ENCODE measurements at places on chromosomes 12 and 14.

DNA sequence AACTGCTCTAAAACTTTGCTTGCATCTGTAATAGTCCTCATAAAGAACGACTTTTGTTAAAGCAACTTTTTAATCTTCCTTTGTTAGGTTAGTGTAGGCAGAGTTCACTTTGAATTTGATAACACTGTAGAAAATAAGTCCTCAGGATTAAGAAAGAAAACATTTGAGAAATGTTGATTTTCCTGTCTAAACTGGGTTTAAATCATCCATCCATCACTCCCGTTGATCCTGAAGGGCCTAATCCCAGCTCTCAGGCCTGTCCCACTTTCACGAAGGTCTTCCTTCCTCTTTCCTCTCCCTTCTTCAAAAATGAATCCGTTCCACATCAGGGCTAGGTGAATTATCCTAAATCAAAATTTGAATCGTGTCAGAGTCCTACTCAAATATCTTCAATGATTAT lies 36.9 kb downstream of the SLC2A14 start:
- no peak for DNase-seq

DNA sequence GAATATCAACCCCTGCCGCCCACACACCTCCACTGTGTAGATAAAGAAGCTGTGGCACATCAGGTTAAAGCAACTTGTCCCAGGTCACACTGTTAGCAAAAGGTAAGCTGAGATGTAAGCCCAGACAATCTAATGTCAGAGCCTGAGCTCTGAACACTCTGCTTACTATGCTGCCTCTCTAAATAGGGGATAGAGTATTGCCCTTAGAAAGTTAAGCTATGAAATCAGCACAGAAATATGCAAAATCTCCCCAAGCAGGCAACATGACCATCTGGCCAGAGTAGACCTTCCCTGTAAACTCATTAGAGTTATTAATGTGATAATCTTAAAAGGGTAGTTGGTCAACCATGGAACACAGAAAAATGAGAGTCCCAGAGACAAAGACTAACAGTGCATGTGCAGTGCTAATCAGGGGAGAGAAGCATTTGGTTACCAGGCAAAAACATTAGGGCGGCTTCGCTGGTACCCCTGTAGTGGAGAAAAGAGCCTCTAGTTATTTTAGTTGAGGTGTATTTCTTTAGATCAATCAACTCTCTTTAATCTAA lies 171.0 kb downstream of the BTG1 start:
- no peak for DNase-seq

DNA sequence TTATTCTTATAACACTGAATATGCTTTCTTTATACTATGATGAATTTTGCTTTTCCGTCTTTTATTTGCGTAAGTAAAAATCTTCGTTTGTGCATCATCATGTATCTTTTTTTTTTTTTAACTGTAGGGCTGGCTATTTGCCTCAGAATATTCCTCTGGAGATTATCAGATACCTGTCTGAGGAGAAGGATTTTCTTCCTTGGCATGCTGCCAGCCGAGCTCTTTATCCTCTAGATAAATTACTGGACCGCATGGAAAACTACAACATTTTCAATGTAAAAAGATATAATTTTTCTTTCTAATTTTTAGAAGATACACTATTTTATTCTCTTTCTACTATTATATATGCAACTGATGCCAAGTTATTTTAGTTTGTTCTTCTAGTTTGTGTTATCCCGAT lies 346.6 kb downstream of the TRHDE start:
- no peak for DNase-seq

DNA sequence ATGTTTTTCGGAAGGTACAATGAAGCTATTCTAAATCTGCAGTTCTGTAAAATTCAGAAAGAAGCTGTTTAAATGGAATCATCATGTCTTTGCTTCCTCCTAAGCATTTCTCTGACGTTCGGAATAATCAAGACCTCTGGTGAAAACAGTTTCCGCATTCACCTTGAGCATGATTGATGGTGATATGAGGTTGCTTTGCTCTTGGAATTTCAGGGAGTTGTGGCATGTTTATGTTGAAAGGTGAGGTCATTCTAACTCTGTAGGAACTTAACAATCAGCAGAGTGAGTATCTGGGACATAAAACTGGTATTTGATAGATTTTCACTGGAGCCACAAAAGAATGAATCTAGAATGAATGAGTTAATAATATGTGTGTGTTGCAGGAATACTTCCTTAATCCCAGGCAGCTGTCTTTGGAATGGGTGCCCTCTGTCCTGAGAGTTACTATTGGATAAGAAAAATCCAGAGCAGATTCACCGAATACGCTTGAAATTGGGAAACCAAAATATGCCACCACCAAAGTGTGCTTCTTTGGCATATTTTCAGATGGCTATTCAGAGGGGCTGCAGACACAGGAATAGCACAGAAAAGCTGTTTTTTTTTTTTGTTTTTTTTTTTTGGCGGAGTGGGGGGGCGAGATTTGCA lies 599.1 kb downstream of the CCER1 start:
- no peak for DNase-seq

DNA sequence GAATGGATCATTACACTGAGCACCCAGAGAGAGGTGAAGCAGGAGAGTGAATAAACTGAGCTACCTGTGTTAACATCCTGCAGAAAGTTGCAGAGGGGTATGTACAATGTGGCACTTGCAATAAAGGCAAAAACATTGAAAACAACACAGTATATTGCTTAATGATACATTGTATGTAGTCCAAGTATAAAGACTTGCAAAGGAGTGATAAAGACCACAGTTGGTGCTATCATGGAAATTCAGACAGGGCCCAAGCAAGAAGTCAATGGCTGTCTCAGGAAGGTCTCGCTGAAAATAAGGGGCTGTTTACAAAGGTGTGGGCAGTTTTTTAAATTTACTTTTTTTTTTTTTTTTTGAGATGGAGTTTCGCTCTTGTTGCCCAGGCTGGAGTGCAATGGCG lies 10.0 kb downstream of the TMEM120B start:
- DNase-seq, result peak; percentile 70

GRCh38 chr14:65850429-65851135 lies 438.1 kb downstream of the FUT8 start:
- no peak for DNase-seq

DNA sequence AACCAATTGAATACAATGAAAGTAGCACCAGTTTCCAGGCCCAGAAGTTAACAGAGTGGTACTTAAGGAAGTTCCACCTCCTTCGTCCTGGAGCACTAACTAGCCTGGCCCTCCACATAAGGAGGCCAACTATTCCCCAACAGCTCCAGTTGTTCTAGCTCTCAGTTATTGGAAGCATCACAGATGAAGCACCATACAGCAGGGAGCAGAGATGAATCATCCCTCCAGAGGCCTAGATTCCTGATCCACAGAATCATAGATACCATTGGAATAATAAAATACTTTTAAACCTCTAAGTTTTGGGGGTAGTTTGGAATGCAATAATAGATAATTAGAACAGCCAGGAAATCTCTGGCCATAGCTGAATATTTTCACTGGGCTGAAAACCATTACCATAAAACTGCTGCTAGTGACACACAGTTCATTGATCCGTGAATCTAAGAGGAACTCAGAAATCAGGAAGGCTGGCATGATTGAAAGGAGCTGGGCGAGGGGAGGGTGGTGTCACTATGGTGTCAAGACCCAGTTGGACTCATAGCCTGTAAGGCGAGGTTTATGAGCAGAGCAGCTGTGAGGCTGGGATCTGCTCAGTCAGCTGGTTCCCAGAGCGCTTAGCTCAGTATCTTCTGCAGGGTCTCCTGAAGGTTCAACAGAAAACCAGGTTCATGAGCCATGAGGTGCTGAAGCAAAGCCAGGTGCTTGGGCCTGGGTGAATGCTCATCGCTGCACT lies 371.4 kb upstream of the TMTC1 start:
- no peak for DNase-seq

DNA sequence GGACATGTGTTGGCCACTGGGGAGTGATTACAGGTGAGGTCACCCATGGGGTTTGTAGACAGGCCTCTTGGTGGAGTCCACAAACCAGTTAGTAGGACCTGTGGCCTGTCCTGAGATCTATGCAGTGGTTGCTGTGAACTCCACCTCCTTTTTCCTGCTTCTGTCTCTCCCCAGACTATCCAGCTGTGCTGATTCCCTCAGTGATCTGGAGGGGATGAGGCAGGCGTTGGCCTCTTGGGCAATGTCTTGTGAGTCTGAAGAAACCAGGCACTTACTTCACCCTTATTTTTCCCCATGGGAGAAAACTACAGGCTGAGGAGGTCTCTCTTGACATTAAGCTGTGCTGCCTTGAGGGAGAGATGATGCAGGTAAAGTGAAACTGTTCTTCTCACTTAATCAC lies 257.2 kb upstream of the PRICKLE1 start:
- DNase-seq, result no peak

DNA sequence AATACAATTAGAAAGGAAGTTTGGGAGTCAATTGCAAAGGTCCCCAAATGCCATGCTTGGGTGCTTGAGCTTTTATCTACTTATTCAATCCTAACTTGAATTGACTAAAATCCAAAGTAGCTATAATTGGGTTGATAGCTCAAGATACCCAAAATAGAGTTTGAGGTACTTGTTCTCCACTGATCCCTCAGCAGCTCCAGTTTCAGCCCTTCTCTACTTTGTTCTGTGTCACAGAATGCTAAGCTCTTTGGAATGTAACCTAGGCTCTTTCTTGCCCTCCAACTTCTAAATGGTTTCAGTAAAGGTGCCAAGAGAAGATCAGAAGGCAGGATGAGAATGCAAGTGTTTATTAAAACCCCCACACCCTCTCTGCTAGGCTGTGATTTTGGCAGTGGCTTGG lies 251.4 kb upstream of the CLEC14A start:
- no peak for DNase-seq

GRCh38 chr14:81342850-81343580 lies 57.1 kb downstream of the STON2 start:
- no peak for DNase-seq

- no peak for DNase-seq
Measured at GRCh38 chr12:128783129-128783574, 40.6 kb downstream of the SLC15A4 start.

GRCh38 chr12:89156340-89156739 lies 196.0 kb downstream of the DUSP6 start:
- no peak for DNase-seq

DNA sequence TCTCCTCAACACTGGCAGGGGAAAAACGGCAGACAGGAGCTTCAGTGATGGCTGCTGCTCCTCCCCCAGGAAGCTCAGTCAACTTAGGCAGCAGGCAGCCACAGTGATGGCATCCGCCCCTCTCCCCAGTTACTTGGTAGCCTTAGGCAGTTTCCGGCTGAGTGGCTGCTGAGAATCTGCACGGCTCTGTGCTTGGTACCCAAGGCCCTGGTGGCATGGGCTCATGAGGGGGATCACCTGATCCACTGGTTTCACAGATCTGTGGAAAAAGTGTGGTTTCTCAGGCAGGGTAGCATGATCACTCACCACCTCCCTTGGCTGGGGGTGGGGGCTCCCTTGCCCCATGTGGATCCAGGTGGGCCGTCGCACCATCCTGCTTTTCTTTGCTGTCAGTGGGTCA lies 244.6 kb upstream of the MDGA2 start:
- DNase-seq, result no peak

DNA sequence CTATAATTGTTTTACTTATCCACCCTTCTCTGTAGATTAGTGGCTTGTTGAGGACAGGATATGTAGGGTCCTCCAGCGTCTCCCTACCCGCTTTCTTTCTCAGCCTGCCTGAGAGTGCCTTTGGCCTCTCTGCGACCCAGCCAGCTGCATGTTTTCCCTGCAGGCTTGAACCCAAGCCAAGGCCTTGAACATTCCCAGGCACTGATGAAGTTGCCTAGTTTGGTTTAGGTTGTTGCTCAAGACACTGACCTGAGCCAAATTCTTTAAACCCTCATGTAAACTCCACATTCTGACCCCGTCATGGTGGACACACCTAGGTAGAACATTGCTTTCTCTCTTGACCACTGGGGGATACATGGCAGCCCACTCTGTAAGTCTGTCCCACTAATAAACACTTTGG lies 33.4 kb upstream of the TXNRD1 start:
- DNase-seq, result no peak

DNA sequence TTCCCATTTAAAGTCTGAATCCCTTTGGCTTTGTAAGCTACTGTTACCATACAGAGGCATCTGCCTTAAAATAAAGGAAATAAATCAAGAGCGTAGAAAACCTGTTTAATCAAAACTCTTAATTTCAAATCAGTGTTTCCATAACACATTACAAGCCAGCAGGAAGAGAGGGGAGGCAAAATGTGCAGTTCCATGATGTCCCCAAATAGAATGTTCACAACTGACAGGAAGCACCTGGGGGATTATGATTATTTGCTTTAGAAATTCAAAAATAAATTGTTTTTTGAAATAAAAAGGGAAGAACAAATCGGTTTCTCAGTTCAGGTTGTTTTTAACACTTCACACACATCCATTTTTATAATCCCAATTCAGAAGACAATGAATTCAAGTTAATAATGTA lies 21.4 kb downstream of the SOCS2 start:
- no peak for DNase-seq

DNA sequence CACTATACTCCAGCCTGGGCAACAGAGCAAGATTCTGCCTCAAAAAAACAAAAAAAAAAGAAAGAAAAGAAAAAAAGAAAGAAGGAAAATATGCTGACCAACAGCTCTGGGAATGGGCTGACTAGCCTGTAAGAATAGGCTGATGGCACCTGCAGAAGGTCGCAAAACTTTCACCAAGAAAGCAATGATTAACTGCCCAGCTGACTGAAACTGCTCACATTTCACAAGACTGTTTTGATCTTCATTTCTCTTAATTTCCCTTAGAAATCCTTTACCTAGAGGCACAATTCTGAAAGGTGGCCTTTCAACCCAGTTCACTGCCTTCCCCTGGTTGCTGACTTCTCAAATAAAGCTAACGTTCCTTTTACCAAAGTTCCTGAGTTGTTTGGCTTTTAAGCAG lies 12.4 kb downstream of the BEST3 start:
- no peak for DNase-seq

DNA sequence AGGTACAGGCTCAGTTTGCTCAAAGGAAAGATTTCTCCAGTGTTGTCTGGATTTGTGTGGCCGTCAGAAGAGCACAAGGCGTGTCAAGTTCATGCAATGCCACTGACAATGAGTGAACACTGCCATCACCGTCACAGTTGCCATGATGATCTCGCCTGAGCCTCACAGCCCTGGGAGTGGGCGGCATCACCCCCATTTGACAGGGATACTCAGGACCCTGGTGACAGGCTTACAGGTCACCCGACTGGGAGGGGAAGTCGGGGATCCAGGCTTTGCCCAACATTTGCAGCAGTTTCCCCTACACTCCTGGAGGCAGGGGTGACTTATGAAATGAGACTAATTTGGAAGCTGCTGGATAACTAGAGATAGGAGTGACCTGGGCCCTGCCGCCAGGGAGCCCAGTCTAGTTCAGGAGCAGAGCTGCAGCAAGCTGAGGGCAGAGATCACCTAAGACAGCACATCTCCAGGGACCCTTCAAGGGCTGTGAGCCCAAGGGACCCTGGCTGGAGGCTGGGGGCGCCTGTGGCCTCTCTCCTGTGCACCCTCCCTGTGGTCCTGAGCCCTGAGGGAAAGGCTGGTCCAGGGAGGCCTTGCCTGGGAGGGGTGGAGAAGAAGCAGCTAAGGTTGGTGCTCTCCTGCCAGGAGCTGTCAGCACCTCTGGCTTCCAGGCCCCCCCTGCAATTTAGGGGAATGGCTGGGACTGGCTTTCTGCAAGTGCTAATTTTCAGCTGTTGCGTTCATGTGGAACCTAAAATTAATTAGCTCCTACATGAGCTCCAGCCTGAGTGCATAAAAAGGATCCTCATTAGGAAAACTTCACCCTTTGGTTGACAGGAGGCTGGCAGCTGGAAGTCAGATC lies 32.4 kb upstream of the BEGAIN start:
- DNase-seq, result no peak

Data from hematopoietic multipotent progenitor cell treated with erythropoietin and hydrocortisone succinate and interleukin-3 and kit ligand, for 8 days (in vitro differentiated cells).